ENCODE measurements at places on chromosomes 11 and 22. TPM values are rescaled to one million over a fixed set of nuclear protein-coding genes. Genes with fewer than 3 reads are reported as not detected.

The NOX4 gene
- polyA plus RNA-seq = 0.46 TPM

The FGF4 gene
- not detected for polyA plus RNA-seq

The CEND1 gene
- polyA plus RNA-seq = 0.10 TPM

The PAMR1 gene
- 0.60 TPM for polyA plus RNA-seq

The RAB30 gene
- polyA plus RNA-seq = 1.6 TPM

The SFI1 gene
- 31.2 TPM for polyA plus RNA-seq

The ELF5 gene
- 1.4 TPM for polyA plus RNA-seq

The FAM180B gene
- 0.10 TPM for polyA plus RNA-seq

The GNAZ gene
- polyA plus RNA-seq = 0.77 TPM

The TRIM49D1 gene
- not detected for polyA plus RNA-seq

The OR52I2 gene
- not detected for polyA plus RNA-seq

The ZNF195 gene
- 16.4 TPM for polyA plus RNA-seq

The ABCC8 gene
- 2.4 TPM for polyA plus RNA-seq

The MFRP gene
- polyA plus RNA-seq = not detected

The RTN4RL2 gene
- polyA plus RNA-seq = 1.8 TPM

The POLD3 gene
- 11.9 TPM for polyA plus RNA-seq

The OR2D2 gene
- polyA plus RNA-seq = not detected

The THOC5 gene
- polyA plus RNA-seq = 21.0 TPM

All from lung (tissue), 17 donors.